Liver (tissue), 10 donors: ENCODE measurements at places on chromosomes 1 and 21. TPM values are rescaled to one million over a fixed set of nuclear protein-coding genes. Genes with fewer than 3 reads are reported as not detected.

The ASH1L gene
- 14.1 TPM for polyA plus RNA-seq

The NUP210L gene
- not detected for polyA plus RNA-seq

The CDK18 gene
- 2.4 TPM for polyA plus RNA-seq

The MATN1 gene
- not detected for polyA plus RNA-seq

The MTARC1 gene
- polyA plus RNA-seq: 71.3 TPM

The CD164L2 gene
- polyA plus RNA-seq: not detected

The S100A14 gene
- 4.3 TPM for polyA plus RNA-seq

The ZFP69B gene
- 0.45 TPM for polyA plus RNA-seq

The MFN2 gene
- 50.4 TPM for polyA plus RNA-seq

The CALML6 gene
- not detected for polyA plus RNA-seq

The SIM2 gene
- polyA plus RNA-seq: not detected

The IVL gene
- not detected for polyA plus RNA-seq

The C4BPA gene
- polyA plus RNA-seq: 1,527 TPM

The TFF1 gene
- not detected for polyA plus RNA-seq

The RAD54L gene
- polyA plus RNA-seq: 0.68 TPM

The LEPR gene
- 42.0 TPM for polyA plus RNA-seq

The S100A3 gene
- polyA plus RNA-seq: not detected

The EXO1 gene
- 0.44 TPM for polyA plus RNA-seq

The TMEM200B gene
- polyA plus RNA-seq: 1.9 TPM

The TTLL7 gene
- polyA plus RNA-seq: 1.1 TPM

The FOXD3 gene
- polyA plus RNA-seq: not detected

The MCM3AP gene
- polyA plus RNA-seq: 15.5 TPM

The DNM3 gene
- polyA plus RNA-seq: 0.08 TPM

The CA14 gene
- polyA plus RNA-seq: 0.22 TPM

The UBASH3A gene
- polyA plus RNA-seq: 0.24 TPM

The EPHX1 gene
- polyA plus RNA-seq: 178 TPM

The HAPLN2 gene
- polyA plus RNA-seq: 0.03 TPM

The GJC2 gene
- 0.10 TPM for polyA plus RNA-seq

The KRTAP19-1 gene
- not detected for polyA plus RNA-seq

The FBLIM1 gene
- 3.6 TPM for polyA plus RNA-seq

The SPRR1B gene
- not detected for polyA plus RNA-seq

The ERICH3 gene
- 0.05 TPM for polyA plus RNA-seq
